ENCODE measurements at places on chromosomes 4 and X.

- no peak for ATAC-seq
Measured at GRCh38 chr4:90951037-90951436, 823.8 kb downstream of the CCSER1 start.

DNA sequence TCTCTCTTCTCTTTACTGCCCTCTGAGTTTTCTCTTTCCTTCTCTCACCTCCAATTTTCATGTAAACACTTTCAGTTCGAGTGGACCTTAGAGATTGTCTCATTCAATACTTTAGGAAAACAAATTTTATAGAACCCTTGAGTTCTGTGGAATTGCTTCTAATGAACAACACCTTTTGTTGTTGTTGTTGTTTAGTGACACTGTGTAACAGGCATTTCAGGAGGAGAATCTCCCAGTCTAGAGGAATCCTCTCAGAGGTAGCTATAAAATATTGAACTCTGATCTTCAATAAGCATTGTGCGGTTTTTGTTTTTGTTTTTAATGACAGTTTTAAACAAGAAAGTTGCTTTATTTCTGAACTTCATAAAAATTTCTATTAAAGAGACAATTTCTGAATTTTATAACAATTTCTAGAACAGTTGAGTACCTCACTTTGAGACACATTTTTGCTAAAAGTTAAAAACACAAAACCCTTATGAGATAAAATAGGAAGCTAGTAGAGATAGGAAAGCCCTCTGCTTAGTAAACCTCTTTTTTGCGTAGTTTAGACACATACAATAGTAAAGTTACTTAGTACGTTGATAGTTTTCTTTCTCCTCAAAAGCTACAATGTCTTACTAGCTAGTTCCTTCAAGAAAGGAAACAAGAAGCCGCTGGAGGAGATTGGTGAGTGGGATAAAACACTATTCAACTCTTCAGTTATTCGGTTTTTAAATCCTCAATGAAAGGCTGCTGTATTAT, 38.8 kb downstream of the CLCN3 start:
- no peak for ATAC-seq

DNA sequence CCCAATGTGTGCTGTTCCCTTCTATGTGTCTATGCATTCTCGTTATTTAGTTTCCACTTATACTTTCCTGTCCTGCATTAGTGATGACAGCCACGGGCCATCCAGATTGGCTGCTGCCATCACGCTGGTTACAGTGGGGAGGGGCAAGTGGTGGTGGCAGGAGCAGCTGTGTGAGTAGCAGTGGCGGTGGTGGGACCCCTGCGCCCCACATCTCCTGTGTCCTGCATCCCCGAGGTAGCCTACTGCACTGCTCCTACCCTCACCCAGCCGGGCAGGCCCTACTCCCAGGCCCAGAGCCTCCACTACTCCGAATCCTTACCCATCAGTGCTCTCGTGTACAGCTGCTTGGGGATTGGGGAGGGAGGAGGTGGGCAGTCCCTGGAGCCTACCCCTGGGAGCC, 798.7 kb upstream of the AGA start:
- ATAC-seq, result no peak

- no peak for ATAC-seq
Measured at GRCh38 chr4:146255463-146255862, 41.1 kb downstream of the REELD1 start.

DNA sequence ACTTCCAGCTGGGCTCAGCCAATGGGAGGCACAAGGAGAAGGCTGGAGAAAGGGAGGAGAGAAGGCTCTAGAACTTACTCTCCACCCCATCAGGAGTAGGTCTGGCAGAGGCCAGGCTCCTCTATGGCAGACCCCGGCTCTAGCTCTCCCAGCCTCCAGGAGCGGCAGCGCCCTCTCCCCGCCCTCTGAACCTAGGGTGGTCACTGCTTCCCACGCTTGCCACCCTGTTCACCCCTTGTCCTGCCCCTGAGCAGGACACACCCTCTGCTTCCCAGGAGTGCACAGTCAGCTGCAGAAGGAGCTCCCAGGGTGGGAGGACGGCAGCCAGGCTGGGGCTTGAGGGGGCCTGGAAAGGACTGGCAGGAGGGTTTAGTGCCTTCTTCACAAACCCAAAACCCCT, 53.0 kb upstream of the CRMP1 start:
- no peak for ATAC-seq

DNA sequence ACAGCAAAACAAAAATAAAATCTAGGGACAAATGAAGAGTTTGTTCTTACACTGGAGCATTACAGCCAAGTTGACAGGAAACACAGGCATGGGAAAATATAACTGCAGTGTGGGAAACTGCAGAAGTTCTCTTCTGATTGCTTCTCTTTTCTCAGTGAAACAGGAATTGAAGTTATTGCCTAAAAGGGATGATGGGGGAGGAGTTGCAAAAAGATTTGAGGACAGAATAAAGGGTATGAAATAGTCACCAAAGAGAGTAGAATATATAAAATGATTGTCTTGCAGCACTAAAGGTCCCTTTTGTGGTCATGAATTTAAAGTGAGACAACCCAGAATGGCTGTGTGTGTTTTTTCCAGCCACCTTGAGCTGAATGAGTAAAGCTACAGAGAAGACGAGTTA, 103.7 kb downstream of the JADE1 start:
- no peak for ATAC-seq

GRCh38 chrX:102669526-102669925, 18.2 kb downstream of the GPRASP1 start:
- ATAC-seq, result no peak
